ENCODE measurements at places on chromosomes 6 and 20.

DNA sequence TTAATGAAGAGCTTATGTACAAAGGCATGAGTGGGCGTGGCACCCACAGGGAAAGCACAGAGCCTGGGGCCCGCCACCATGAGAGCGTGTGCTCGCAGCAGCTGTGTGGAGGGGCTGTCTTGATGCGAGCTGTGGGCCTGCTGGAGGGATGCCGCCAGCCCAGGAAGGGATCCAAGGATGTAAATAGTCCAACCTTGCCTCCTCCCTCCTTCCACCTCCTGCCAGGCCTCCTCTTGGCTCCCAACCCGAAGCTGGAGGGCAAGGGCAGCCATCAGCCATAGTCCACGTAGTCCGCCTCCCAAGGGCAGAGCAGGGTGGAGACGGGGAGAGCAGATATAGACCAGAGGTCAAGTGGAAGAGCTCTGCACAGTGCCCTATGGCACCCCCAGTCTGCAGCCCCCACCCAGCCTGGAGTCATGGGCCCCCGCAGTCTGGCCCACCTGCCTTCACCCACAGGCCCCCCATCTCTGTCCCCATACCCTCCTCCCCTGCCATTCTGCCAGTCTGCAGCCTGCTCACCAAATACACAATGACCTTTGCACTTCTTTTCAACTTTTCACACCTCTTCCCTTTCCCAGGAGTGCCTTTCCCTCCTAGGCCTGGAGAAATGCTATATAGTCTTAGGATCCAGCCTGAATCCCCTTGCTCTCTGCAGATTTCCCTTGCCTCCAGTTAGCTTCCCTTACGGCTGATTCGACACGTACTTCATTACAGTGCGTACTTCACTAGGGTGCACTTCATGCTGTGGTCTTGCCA, 77.1 kb downstream of the SHLD1 start:
- no peak for DNase-seq

- no peak for DNase-seq
These were observed 406.1 kb upstream of the HSF2 start for GRCh38 chr6:121993362-121993761.

GRCh38 chr20:31578448-31579138, 26.5 kb upstream of the ID1 start:
- DNase-seq, result no peak

DNA sequence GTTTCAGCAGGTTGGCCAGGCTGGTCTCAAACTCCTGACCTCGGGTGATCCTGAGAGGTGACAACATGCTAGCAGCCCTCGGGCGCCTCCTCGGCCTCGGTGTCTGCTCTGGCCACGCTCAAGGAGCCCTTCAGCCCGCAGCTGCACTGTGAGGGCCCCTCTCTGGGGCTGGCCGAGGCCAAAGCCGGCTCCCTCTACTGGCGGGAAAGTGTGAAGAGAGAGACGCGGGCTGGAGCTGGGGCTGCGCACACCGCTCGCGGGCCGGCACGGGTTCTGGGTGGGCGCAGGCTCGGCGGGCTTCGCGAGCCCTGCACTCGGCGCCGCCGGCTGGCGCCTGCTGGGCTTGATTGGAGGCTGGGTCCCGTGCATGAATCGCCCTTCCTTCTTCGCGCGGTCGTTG, 80.8 kb upstream of the RBM24 start:
- DNase-seq, result no peak

GRCh38 chr20:15905661-15906060, 667.6 kb downstream of the KIF16B start:
- no peak for DNase-seq

GRCh38 chr6:99521633-99522151, 6.5 kb upstream of the USP45 start:
- DNase-seq, result peak; percentile 37

DNA sequence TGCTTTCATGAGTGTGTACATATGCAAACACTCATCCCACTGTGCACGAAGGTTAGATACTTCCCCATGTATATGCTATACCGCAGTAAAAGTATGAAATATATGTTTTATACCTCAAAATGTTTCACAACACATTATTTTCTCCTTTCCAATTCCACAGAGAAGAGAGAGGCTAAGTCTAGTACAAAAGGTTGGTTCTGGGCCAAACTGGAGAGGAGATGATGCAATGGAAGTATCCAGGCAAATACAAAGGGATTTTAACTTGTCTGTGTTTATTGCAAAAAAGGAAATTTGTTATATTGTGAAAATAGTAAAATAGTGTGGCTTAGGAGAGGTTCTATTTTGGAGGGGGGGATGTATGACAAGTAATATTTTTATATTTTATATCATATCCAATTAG, 112.6 kb downstream of the PLCB1 start:
- DNase-seq, result no peak

- DNase-seq, result no peak
These were observed 14.3 kb downstream of the SERPINB6 start for GRCh38 chr6:2956930-2957685.

DNA sequence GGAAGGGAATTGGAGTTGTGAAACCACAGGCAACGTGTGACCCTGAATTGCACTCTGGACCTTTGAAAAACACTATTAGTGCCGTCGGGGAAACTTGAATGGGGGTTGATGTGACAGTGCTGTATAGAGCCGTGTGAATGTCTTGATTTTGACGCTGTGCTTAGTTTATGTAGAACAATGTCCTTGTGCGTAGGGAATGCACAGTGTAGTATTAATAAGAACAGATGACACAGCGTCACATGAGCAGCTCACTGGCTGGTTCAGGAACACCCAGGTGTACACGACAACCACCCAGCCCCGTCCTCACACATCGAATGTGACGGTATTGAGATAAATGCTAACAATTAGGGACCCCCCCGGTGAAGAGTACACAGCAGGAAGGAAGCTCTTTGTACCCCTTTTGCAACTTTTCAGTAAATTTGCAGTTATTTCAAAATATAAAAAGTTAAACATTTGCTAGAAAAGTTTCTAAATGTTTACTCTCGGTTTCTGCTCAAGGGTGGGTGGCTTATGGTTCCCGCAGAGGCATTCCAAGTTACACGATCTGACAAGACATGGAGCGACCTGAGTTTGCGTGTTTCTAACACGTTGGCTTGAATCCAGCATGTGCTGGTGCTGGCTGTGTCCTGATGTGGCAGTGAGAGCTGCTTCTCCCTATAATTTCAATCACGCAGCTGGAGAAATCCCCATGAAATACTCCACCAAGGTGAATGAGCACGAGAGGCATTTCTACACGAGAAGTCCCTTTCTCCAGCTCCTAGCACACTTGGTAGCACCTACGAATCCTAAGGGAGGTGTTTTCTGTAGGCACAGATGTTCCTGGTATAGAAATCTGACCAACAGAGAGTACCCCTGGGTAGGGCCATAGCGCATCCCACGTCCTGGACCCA, 208.0 kb upstream of the EXOC2 start:
- no peak for DNase-seq

- no peak for DNase-seq
These were observed 186.5 kb downstream of the PRKN start for GRCh38 chr6:162541019-162541601.

DNA sequence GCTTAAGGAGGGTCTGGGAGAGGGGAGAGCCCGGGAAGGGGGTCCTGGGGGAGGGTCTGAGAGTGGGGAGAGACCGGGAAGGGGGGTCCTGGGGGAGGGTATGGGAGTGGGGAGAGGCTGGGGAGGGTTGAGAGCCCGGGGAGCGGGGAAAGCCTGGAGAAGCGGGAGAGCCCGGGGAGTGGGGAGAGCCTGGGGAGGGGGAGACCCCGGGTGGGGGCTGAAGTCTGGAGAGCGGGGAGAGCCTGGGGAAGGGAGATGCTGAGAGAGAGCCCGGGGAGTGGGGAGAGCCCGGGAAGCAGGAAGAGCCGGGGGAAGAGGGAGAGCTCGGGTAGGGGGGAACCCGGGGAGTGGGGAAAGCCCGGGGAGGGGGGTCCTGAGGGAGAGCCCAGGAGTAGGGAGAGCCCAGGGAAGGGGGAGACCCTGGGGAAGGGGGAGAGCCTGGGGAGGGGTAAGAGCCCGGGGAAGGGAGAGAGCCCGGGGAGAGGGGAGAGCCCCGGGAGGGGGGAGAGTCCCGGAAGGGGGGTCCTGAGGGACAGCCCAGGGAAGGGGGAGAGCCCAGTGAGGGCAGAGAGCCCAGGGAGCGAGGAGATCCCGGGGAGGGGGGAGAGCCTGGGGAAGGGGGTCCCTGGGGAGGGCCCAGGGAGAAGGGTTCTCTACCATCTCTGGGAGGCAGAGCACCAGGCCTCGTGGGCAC, 148.5 kb downstream of the SYNDIG1 start:
- DNase-seq, result no peak

GRCh38 chr20:61909821-61910220, 155.9 kb downstream of the TAF4 start:
- DNase-seq, result no peak

- no peak for DNase-seq
These were observed 462.3 kb downstream of the CDC5L start for GRCh38 chr6:44849806-44850205.

- no peak for DNase-seq
These were observed 393.7 kb downstream of the UTRN start for GRCh38 chr6:144678844-144679243.

DNA sequence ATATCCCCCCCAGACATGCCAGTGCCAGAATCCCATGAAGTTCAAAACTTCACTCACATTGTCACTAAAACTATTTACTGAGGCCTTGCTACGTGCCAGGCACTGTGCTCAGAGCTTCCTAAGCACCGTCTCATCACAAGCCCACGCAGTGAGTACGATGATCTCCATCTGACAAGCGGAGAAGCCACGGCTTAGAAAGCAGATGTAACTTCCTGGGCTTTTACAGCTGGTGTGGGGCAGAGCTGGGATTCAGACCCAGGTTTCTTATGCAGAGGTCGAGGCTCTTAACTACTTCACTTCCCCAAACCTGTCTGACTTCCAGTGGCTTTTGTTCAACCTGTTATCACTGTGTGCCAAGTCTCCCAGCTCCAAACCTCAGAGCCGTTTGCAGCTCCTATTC, 8.3 kb downstream of the MDGA1 start:
- no peak for DNase-seq

- DNase-seq, result no peak
These were observed 6.5 kb upstream of the C6orf136 start for GRCh38 chr6:30640481-30640880.

GRCh38 chr6:133921249-133921859, 31.7 kb upstream of the TBPL1 start:
- peak; percentile 88 for DNase-seq

DNA sequence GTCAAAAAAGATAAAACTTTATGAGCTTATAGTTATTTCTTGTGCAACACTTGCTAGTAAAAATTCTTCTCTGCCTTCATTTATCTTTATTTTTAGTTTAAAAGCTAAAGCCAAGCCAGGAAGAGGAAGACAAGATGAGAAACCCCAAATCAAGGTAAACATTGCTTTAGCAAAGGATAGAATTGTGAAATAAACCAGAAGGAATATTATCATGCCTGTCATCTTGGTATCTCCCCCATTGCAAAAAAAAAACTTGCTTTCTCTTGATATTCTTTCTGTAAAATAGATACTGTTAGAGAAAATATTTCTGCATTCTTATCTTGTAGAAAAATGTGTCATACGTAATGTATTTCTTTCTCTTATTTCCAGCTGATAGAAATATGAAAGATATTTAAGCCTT, 432.8 kb downstream of the GJA1 start:
- no peak for DNase-seq

- DNase-seq, result no peak
These were observed 36.0 kb upstream of the MPC1 start for GRCh38 chr6:166418691-166419143.

- no peak for DNase-seq
These were observed 126.8 kb upstream of the AGPAT4 start for GRCh38 chr6:161400671-161401070.
